ENCODE measurements at places on chromosomes 1 and 21.

DNA sequence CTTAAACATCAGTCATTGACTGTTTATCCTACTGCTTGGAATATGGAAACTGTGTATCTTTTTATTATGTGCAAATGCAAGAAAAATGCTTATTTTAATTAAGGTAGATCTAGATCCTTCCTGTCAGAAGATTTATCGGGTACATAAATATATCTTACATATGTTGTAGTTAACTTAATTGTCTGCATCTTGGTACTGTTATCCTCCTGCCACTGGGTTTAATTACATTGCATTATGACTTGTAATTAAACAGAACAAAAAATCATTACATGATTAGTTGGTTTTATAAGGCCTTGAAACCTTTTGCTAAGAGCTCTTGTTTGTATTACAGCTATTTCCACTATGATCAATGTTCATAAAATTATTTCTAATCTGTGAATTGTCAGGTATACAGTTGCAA lies 211.2 kb downstream of the PTGER3 start:
- no peak for DNase-seq

DNA sequence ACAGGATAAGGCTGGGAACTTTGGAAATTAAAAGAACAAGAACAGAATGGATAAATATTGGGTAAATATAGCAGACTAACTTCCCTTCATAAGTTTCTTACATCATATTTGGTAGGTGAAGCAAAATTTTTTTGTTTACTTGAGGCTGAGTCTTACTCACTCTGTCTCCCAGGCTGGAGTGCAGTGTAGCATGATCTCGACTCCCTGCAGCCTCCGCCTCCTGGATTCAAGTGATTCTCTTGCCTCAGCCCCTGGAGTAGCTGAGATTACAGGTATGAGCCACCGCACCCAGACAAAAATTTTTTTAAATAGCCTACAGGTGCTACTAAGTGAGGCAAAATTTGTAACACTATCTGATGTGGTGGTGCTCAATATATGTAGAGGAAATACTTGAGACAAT lies 50.7 kb downstream of the TM2D1 start:
- DNase-seq, result no peak

- no peak for DNase-seq
Observed at GRCh38 chr1:29490204-29490934, 254.0 kb downstream of the PTPRU start.

DNA sequence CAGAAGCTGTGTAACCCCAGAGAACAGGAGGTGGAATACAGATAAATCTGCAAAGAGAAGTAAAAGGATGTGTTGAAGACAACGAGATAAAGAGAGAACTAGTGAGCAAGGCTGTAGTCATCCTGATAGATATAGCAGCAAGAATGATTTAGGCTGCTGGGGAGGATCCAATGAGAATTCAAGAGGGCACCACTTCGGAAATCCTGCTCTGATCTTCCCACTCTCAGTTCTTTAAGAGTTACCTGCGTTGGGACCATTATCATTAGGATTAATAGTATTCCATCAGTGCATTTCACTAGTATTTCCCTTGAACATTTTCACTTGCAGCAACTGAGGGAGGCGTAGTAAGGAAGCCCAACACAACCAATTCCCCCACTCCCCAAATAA lies at the start of gene BRINP3:
TSS of gene BRINP3 (minus strand) at position 103 of the 387 bp plus-strand sequence.
- no peak for DNase-seq

DNA sequence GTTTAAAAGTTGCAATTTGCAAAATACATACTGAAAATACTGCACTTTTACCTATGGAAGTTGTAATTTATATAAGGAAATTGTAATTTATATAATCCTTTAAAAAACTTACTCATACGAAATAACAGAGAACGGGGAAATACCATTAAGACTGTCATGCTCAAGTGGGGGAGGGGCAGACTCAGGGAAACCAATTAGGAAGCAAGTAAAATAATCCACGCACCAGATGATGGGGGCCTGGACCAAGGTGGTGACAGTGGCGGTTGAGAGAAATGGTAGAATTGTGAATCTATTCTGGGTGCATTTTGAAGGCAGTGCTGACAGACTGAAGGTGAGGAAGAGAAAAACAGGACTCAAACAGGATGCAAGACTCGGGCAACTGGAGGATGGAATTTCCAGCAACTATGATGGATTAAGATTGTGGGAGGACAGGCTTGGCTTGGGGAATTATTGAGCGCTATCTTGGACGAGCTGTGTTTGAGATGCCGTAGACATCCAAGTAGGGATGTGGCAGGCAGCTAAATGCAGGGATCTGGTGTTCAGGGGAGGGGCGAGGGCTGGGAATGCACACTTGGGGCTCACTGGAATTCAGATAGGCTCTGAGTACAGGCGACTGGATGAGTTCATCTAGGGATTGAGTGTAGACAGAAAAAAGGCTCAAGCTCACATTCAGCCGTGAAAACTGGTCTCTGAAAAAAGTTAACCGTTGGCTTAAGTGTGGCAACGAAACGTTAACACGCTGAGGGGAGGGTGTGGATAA lies 977 bp downstream of the LCA5L start:
- no peak for DNase-seq

DNA sequence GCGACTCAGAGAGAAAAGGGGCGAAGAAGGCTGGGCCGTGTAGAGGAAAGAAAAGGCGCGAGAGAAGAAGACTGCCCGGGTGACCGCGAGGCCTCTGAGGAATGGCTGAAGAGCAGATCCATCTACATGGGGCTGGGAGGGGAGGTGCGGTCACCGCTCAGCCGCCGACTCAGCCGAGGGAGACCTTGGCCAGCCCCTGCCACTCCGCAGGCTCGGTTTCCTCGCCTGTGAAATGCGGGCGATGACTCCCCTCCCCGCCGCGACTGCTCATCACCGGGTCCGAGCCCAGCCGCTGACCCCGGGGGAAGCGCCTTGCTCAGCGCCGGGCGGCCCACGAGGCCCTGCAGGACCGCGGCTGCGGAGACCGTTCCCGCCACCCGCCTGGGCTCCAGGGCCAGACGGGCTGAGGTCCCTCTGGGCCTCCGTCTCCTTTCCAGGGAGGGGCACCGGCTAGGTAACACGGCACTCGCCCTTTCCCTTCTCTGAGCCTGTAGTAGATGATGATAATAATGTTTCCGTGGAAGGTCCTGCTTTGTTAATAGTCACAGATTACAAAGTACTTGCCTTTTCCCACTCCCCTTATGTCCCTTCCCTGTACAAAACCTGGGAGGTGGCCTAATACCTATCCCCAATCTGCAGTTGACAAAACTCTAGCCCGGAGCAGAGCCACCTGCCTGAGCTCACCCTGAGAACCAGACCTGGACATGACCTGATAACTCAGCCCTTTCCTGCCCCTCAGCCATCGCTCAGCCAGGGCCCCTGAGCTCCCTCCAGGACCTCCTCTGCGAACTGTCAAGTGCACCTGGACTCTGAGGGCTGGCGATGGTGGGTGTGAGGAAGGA lies 1.6 kb upstream of the BSND start:
- no peak for DNase-seq

- DNase-seq, result no peak
Observed at GRCh38 chr1:62177621-62178020, 17.0 kb upstream of the L1TD1 start.

GRCh38 chr1:86739648-86740509 lies 35.5 kb downstream of the SH3GLB1 start:
- no peak for DNase-seq

- DNase-seq, result no peak
Observed at GRCh38 chr1:193703121-193703520, 516.7 kb upstream of the B3GALT2 start.

- DNase-seq, result no peak
Observed at GRCh38 chr21:44967082-44968047, 27.5 kb downstream of the SLX9 start.

- DNase-seq, result no peak
Observed at GRCh38 chr1:116873680-116874271, 35.9 kb upstream of the PTGFRN start.

GRCh38 chr21:16192902-16193301 lies 463.1 kb downstream of the USP25 start:
- no peak for DNase-seq

GRCh38 chr1:33635336-33636012 lies 163.0 kb downstream of the ZSCAN20 start:
- no peak for DNase-seq

- DNase-seq, result no peak
Observed at GRCh38 chr1:20442920-20443625, 42.9 kb downstream of the CAMK2N1 start.

DNA sequence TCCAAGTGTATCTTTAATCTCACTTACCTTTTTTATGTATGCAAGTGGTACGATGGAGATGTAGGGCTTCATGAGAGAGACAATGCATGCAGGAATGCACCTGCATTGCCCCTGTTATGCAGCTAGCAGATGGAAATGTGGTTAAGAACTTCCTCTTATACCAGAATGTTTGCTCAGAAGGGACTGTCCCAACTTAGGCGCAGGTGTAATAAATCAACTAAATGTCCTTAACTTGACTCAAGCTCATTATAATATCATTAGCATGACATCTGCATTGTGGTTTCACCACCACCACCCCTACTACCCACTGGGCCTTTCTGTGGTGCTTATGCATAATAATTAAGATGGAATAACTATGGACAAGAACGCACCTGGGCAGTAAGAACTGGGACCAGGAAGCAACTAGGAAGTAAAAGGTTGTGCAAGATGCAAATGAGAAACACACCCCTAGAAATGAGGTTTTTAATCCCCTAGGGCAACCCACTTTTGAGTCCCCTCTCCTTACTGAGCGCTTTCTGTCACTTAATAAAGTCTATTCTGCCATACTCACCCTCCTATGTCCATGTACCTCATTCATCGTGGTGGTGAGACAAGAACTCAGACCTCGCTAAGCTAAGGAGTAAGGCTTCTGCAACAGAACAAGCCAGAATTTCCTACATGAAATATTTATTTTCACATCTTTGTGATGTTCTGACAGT lies 1103.3 kb upstream of the B3GALT2 start:
- DNase-seq, result peak; percentile 17

- no peak for DNase-seq
Observed at GRCh38 chr1:33680281-33680840, 183.5 kb upstream of the HMGB4 start.

DNA sequence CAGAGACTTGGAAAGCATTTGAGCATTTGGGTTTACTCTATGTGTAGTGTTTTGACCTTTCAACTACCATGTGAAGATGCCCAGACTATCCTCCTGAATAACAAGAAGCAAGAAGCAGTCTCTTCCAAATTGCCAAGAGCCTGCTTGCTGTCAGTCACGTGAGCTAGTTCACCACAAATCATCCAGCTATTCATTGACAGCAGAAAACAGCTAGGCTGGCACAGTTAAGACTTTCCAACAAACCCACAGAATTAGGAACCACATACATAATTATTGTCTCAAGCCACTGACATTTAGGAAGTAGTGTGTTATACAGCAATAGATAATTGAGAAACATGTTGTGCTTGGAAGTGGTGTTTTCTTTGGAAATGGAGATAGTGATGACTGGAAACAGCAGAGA lies 1652.0 kb downstream of the NCAM2 start:
- DNase-seq, result no peak

DNA sequence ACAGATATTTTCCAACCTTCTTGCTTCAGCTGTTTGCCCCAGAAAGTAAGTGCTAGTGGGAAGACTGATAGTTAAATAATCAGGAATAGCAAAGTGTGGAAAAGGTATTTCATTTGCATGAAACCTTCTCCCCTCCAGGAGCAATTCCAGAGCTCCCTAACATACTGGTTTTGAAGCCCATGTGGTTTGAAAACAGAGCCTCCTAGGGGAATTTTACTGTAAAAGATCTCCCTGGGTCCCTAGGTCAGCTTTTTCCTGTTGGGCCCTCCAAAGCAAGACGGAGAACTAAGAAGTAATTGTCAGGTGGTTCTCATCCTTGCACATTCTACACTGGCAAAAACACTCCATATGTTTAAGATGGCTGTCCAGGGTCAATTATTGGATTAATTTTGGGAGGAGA lies 218.7 kb upstream of the FOXD3 start:
- no peak for DNase-seq

DNA sequence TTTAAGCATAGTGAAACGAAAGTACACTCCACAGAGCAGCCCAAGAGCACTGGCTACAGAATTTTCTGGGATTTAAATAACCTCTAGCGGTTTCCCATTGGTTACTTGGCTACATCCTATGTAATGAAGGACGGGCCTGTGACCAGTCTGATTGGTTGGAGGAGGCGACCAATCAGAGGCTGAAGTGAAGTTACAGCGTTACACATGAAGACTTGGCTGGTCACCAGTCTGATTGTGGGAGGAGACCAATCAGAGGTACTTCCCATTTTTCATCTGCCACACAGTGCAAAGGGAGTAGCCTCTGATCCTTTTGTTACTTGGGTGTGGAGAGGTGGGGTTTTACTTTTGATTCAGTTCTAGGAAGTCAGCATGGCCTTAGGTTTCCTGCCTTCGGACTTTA lies 142.7 kb upstream of the SERTAD4 start:
- no peak for DNase-seq

DNA sequence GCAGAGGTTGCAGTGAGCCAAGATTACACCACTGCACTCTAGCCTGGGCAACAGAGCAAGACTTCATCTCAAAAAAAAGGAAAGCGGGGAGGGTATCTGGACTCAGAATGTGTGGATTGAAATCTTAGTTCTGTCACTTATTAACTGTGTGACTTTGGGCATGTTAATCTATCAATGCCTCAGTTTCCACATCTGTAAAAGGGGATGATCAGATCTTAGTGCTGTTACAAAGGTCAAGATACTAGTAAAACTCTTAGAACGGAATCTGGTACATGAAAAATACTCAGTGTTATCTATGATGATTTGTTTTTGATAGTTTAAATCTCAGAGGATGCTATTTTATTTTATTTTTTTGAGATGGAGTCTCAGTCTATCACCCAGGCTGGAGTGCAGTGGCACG lies 10.5 kb downstream of the FAM76A start:
- no peak for DNase-seq

- DNase-seq, result no peak
Observed at GRCh38 chr1:40267767-40268187, 9.7 kb downstream of the ZMPSTE24 start.

DNA sequence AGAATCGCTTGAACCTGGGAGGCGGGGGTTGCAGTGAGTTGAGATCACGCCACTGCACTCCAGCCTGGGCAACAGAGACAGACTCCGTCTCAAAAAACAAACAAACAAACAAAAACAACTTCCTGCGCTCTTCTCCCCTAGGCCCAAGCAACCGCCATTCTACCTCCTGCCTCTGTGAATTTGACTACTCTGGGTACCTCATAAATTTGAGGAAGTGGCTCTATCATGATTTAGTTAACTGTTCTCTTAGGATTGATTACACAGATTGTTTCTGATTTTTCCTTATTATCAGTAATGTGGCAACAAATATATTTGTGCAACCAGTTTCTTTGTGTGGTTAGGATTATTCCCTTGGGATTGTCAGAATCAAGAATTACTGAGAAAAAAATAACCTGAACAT lies 29.7 kb downstream of the OPTC start:
- DNase-seq, result no peak

GRCh38 chr1:199780948-199781670 lies 246.4 kb upstream of the NR5A2 start:
- no peak for DNase-seq

All from stimulated activated CD4-positive, alpha-beta T cell treated with anti-CD3 and anti-CD28 coated beads, TNF-alpha, amount 100 ng/mL, for 4 hours (primary cell).